Frontal cortex (tissue), 4 donors: ENCODE measurements at places on chromosomes 4 and X. TPM values are rescaled to one million over a fixed set of nuclear protein-coding genes. Genes with fewer than 3 reads are reported as not detected.

The HTRA3 gene
- 0.82 TPM for total RNA-seq

DNA sequence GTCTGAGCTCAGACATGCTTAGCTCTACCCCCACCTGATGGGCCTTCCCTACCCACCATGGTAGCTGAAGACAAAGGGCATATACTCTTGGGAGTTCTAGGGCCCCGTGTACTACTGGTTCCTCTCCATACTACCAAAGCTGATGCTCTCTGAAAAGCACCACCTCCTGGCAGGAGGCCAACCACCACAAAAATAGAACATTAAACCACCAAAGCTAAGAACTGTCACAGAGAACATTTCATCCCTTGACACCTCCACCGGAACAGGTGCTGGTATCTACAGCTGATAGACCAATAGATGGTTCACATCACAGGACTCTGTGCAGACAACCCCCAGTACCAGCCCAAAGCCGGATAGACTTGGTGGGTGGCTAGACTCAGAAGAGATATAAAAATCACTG is 13.4 kb downstream of the EDA2R start:
- no peak for DNase-seq

GRCh38 chr4:108148316-108148715 is 20.4 kb downstream of the LEF1 start:
- no peak for DNase-seq

The TLL1 gene
- 2.9 TPM for total RNA-seq

The PITX2 gene
- total RNA-seq = not detected

DNA sequence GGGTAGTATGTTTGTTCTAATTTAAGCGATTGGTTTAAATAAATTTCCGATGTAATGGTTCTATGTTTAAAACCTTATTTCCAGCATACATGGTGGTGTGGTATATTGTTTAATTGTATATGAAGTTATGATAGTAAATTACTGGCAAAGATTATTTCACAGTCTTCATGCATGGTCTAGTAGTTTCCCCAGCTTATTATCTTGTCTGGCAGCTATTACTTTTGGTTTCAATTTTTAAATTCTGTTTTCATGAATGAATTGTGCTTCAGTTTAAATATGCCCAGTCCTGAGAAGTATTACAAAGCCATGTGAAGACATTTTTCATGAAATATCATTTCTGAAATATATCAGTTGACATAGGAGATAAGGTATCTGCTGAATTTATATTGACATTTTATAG is 6.3 kb downstream of the ALG13 start:
- no peak for DNase-seq

GRCh38 chr4:95198961-95199360 is 349.8 kb downstream of the UNC5C start:
- DNase-seq = no peak

DNA sequence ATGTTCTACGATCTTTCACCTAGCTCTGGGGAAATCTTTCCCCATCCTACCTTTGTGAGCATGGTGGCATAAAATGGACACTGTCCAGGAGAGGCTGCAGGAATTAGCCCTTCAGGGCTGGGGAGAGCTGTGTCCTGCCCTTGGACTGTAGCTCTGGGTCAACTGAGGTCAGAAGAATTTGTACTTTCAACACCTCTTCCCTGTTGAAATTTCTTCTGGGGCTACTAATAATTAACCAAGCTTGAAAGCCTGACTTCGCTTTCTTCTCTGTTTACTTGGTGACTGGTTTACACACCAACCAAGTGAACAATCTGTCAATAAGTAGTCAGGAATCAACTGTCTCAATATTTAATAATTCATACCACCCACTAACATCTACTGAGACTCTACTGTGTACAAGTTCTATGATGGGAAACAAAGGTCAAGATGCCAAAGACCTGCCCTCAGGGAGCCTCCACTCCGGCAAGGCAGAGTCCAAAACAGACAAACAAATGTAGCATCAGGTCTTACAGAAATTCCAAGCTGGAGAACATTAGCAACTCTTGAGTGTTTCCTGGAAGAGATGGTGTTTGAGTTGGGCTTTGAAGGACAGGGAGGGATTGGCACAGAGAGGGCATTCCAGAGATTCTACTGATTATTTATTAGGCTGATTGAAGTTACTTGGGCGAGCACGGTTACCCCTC is 113.1 kb downstream of the ENPP6 start:
- no peak for DNase-seq

The MAGEA2B gene
- not detected for total RNA-seq

The XIAP gene
- 77.5 TPM for total RNA-seq

GRCh38 chrX:96564595-96564994 is 120.0 kb upstream of the DIAPH2 start:
- no peak for DNase-seq

GRCh38 chr4:12975511-12975910 is 508.6 kb downstream of the RAB28 start:
- DNase-seq = no peak

DNA sequence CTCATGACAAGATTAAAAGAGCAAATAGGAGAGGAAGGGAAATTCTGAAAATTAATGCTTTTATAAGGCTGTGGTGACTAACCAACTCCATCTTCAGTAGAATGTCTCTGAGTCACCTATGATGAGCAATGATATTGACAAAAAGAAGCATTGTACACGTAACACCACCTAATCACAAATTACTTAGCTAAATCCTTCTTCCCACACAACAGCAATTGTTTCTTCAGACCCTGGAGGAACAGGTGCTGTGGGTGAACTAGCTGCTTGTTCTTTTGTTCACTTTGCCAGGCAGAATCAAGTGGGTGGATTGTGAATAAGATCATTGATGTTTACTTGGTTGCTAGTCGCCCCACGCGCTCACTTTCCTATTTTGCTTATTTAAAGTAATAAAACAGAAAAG is 315.5 kb downstream of the CAMK2D start:
- no peak for DNase-seq

DNA sequence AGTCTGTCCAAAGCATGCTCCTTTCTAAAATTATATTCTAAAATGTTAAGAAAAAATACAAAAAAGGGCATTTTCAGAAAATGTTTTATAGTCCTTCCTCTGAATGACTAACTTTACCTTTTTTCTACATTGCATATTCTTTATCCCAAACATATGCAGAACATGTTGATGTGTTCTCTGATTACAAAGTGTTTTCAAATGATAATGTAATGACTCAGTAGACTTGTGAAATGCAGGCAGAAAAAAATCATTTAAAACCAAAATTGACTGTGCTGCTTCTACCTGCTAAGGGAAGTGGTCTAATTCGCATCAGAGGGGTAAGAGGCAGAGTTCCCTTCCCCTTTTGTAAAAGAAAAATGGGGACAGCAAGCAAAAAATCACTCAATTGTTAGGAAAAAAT is 22.7 kb upstream of the YTHDC1 start:
- no peak for DNase-seq

DNA sequence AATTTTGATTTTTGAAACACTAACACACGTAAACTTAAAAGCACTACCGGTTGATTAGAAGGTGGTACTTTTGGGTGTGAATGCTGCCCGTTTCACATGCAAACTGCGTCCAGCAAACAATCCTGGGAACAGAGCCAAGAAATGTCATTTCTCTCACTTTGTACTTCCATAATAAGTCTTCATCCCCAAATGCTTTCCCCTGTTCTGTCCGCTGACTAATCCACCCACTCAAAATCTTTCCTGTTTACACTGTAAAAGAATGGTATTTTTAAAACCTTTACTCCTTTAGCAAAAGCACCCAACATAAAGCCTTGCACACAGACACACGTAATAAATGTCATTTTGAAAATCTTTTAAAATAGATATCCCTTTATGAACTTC is 39.1 kb upstream of the PDLIM5 start:
- no peak for DNase-seq

GRCh38 chr4:168995537-168996295 is 14.3 kb downstream of the CBR4 start:
- no peak for DNase-seq

The VEGFC gene
- total RNA-seq = 1.6 TPM

The SMIM43 gene
- total RNA-seq = 4.5 TPM

The SASH3 gene
- total RNA-seq = 0.82 TPM

The IBSP gene
- total RNA-seq = not detected

DNA sequence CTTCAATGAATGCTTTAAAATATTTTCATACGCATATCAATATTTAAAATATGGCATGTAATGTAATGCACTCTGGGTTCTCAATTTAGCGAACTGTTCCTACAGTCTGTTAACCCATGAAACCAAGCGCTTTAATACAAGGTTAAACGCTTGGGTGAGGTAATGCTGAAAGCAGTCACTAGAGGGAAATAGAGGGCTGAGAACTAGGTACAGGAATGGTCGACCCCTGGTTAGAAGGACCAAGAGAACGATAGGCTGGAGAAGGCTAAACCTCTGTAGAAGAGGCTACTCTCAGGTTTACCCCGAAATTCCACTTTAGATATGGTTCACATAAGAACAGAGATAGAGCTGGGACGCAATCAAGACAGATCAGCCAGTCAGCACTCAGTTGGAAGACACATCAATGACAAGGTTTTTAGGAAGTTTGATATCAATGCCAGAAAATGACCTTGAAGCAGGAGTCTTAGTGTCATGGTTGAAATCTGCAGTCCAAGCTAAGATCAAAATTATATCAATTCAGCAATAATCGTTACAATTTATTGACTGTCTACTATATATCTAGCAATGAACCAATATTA is 26.9 kb downstream of the ARSJ start:
- no peak for DNase-seq

- DNase-seq = no peak
Observed at GRCh38 chr4:145014365-145014764, 83.6 kb downstream of the ANAPC10 start.

DNA sequence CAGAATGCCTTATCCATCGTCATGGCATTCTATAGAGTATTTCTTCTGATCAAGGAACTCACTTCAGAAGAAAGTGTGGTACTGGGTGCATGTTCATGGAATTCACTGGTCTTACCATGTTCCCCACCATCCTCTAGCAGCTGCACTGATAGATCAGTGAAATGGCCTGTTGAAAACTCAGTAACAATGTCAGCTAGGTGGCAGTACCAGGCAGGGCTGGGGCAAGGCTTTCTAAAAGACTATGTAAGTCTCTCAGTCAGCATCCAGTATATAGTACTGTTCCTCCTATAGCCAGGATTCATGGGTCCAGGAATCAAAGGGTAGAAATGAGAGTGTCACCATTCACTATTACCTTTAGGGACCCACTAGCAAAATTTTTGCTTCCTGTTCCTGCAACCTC is 15.8 kb upstream of the LDB2 start:
- DNase-seq = no peak

The CITED1 gene
- 7.3 TPM for total RNA-seq
